ENCODE measurements at places on chromosomes 3 and 15.

GRCh38 chr3:111277226-111277625 lies 205.6 kb downstream of the NECTIN3 start:
- peak; percentile 36 for DNase-seq

DNA sequence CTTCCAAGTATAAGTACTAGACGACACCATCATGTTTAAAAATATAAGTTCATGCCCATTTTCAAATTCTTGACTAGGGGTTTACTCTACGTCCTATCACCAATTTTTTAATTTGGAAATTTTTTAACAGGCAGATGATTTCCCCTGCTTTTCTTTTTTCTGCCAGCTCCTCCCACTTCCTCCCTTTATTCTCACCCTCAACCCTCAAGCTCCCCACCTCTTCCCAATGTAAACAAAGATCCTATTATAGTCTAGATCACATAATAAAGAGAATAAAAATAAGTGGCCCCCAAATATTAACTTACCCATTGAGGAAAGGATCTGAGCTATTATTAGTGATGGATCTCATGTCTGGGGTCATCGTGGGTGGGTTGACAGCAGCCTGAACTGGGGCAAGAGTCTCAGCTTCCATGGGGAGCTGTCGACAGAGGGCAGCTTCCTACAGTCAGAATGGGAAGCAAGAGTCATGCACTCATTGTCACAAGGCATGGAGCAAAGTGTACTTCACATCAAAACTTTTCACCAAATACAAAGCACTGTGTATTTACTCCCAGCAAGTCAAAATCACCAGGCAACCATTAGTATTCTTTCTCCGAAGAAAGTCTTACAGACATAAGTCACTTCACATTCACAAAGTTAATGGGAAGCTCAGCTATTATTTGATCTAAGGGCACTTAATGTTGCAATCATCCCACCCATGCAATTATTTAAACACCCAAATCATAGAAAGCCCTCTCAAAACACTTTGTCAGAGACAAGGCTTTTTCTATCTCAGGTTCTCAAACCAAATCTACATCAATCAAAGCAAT lies 53.2 kb downstream of the TM4SF4 start:
- peak; percentile 51 for DNase-seq

DNA sequence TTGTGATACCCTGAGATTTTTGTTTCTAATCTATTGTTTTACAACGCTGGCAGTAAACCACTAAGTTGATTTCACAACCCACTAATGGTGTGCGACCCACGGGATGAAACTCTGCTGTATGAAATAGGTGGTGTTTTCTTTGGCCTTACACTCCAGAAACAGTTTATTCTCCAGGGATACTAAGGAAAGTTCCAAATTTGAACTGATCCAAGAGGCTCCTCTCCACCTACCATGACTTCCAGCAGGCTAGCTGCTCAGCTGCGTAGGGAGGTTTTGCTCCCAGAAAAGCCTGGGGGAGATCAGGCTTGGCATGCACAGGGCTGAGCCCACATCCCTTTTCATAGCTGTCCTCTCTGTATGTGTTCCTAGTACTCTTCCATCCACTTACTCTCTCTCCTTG lies 71.5 kb downstream of the FAM174B start:
- no peak for DNase-seq

GRCh38 chr15:78069052-78069414 lies 8.5 kb downstream of the TBC1D2B start:
- DNase-seq = no peak

- DNase-seq = peak; percentile 90
These were observed 6.4 kb downstream of the THPO start for GRCh38 chr3:184371570-184372018.

DNA sequence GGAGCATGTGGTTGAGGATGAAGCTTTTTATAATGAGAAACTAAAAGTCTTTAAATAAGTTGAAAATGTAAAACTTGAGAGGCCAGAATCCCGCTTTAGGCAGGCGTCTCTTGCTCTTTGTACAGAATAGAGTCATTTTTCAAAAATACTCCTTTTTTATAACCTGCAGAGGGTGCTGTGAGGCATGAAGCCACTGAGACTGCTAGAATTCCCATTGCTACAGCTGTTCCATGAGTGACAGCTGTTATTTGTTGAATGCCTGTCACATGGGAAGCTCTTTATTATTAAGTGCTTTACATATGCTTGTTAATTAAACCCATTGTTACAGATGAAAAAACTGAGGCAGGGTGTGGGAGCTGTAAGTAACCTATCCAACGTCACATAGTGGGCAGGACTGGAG lies 18.5 kb downstream of the MINAR1 start:
- DNase-seq = peak; percentile 4

- no peak for DNase-seq
These were observed 237.8 kb upstream of the PEX5L start for GRCh38 chr3:180274536-180274935.

- no peak for DNase-seq
These were observed 750 bp upstream of the HHLA2 start for GRCh38 chr3:108295421-108296175.

- DNase-seq = peak; percentile 69
These were observed 9.0 kb downstream of the TMEM43 start for GRCh38 chr3:14133876-14134275.

DNA sequence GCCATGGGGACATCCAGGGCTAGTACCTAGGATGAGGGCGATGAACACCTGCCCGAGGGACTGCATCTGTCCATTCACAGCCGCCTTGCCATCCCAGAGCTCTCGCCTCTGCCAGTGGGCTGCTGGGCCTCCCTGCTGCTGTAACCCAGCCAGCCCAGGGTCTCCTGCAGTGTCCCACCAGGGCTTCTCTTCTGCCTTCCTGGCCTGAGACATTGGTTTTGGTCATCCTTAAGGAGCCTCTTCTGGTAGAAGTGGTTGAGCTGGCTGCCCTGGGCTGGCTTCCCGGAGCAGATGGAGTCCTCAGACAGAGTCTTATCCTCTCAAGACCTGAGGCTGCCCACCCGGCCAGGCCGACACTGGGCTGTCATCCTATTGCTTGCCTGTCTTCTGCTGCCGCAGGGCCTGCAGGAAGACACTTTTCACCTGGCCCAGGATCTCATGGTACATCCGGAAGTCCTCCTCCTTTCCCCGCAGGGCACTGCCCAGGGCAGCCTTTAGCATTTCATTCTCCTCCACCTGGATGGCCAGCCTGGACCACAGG lies 6.1 kb upstream of the HHATL start:
- DNase-seq = no peak

DNA sequence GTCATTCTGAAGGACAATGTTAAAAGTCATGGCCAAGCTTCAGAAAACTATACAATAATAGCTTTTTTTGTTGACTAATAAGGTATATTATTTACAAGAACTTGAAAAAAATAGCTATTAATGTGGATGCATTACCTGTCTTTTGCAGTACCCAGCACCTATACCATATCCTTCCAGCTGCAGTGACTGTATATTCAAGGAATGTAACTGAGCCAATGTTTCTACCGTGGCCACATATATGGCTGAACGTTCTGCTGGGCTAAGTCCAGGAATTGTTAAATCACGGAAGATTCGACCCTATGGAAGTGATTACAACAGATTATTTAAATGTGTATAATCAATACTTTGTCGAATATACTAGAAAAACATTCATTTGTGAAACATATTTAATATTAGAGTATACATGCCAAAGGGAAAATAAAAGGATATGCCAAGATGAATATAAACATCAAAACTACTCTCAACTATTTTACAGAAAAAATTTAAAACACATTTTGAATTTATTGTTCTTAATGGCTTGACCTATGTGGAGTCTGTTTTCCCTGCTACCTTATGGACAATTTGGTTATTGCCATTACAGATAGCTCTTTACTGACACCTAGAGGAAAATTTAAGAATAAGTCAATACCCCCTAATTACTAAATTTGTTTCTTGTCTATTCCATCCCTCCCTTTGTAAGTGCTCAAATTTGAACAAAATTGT lies 17.6 kb downstream of the ACAD11 start:
- peak; percentile 72 for DNase-seq

DNA sequence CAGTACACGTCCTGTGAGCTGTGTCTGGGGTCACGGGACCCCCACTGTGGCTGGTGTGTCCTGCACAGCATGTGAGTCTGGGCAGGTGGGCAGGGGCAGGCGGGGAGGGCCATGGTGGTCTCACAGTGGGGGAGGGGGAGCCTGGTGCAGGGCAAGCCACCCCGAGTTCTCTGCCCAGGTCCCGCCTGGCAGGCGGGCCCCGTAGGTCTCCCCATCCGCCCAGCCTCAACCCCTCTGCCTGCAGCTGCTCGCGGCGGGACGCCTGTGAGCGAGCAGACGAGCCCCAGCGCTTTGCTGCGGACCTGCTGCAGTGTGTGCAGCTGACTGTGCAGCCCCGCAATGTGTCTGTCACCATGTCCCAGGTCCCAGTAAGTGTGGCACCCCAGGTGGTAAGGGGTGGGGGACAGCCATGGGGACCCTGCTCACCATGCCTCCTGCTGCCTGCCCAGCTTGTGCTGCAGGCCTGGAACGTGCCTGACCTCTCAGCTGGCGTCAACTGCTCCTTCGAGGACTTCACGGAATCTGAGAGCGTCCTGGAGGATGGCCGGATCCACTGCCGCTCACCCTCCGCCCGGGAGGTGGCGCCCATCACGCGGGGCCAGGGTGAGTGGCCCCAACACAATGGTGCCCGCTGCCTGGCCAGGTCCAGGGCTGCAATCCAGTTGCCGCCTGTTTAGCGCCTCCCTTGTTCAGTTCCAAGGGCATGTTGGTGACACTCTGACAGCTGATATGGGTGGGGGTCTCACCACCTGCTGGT lies 21.9 kb downstream of the PLXNA1 start:
- no peak for DNase-seq

GRCh38 chr3:9730657-9731205 lies 804 bp upstream of the BRPF1 start:
- no peak for DNase-seq

DNA sequence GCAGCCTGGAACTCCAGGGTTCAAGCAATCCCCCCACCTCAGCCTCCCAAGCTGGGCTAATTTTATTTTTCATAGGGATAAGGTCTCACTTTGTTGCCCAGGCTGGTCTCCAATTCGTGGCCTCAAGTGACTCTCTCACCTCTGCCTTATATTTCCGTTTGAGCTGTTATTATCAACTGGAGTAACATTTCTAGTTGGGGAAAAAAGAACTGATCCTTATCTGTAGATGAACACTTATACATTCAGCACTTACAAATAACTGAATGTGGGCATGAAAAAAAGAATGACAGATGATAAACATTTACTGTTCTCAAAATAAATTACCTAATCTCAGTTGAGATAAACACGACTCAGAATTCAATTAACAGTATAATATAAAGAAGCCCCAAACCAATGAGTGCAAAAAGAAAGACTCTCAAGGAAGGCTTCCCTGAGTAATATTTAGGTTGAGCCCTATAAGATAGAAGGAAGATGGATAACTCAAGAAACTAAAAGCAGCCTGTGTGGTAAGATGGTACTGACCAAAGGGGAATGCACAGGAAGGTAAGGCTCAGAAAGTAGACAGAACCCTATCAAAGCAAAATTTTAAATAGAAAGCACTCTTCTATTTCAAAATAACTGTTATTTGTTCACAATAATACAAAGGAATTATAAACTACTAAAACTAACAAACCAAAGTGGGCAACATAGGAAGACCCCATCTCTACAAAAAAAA lies 11.8 kb downstream of the UBE3A start:
- no peak for DNase-seq

DNA sequence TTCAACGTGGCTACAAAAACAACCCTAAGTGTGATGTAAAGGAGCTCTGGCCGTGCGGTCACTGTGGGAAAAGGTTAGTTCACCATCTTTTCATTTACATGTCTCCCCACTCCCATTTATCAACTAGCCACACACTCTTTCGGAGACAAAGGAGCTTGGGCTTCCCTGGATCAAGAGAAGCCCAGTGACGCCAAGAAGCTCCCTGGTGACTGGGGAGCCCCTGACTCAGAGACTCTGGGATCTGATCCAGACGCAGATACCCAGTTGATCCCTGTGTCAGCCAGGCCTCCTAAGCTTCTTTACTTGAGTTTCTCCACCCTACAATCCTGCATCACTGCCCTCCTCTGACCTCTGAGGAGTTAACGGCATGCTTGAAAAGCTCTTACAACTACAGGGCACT lies 43.9 kb downstream of the HEG1 start:
- DNase-seq = peak; percentile 63

- DNase-seq = no peak
These were observed 10.4 kb downstream of the COPG1 start for GRCh38 chr3:129259612-129260477.

- no peak for DNase-seq
These were observed 1114.3 kb downstream of the IGSF11 start for GRCh38 chr3:117920253-117920898.

GRCh38 chr3:176262071-176262470 lies 935.2 kb downstream of the TBL1XR1 start:
- DNase-seq = no peak

DNA sequence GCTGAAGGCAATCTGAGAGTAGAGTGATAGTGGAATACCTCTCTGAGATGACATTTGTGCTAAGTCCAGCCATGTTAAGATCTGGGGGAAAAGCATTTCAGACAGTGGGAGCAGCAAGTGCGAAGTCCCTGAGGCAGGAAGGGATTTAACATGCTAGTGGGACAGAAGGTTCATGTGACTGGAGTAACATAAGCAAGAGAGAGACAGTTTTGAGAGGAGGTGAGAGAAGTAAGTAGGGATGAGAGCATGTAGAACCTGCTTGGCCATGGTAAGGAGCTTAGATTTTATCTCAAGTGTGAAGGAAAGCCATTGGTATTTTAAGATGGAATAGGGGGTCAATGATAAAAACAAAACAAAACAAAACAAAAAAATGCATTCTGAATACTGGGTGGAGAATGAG lies 358.6 kb upstream of the KCNH8 start:
- no peak for DNase-seq

GRCh38 chr15:100175406-100176114 lies 166.2 kb downstream of the ADAMTS17 start:
- no peak for DNase-seq

DNA sequence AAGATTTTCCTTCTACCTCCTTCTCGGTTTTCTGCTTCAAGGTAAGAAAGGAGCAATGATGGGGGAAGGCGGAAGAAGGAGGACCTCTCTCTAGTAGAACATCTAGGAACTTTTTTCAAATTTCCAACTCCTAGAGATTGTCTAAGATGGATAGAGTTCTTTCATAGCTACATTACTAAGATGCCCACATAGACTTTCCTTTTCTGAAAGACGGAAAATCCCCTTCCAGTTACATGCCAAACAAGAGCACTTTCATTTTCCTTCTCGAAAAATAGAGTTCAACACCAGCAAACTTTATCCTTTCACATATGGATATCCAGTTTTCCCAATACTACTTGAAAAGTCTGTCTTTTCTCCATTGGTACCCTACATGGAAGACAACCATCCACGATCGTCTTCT lies 692 bp downstream of the HTR3E start:
- DNase-seq = no peak

- DNase-seq = no peak
These were observed 44.2 kb upstream of the PLXNA1 start for GRCh38 chr3:126938520-126939337.

Data from fibroblast of mammary gland (primary cell).